Neuronal stem cell (in vitro differentiated cells): ENCODE measurements at places on chromosomes 4 and X.

- no peak overlapping the region for H3K27ac ChIP-seq
- no peak for DNase-seq
- no peaks in the 10 kb centered on the region for H3K27me3 ChIP-seq
Measured at GRCh38 chr4:109930872-109931271, 18.2 kb downstream of the EGF start.

- no peak for DNase-seq
- H3K27ac ChIP-seq, result no peak overlapping the region
- no peaks in the 10 kb centered on the region for H3K4me1 ChIP-seq
- H3K27me3 ChIP-seq, result no peaks in the 10 kb centered on the region
Measured at GRCh38 chrX:45840411-45840950, 639.8 kb upstream of the DIPK2B start.

- no peak overlapping the region for H3K27ac ChIP-seq
- no peak for DNase-seq
- no peaks in the 10 kb centered on the region for H3K36me3 ChIP-seq
Measured at GRCh38 chr4:37646247-37646646, 39.9 kb downstream of the RELL1 start.

DNA sequence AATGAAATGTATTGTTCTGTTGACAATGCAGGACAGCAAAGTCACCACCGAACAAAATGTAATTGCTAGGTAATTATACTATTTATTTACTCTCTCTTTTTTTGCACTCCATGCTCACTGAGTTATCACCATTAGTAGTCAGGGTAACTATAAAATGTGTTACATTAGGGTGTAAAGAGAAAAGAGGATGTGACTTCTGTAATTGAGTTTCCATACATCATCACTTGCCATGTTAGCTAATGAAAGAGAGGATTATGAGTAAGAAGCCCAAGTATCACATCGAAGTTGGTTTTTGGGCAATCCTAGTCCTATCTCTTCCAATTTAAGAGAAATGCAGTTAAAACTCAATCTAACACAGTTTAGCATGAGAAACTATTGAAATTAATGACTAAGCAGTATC is 7.6 kb downstream of the ZXDA start:
- no peak overlapping the region for H3K27ac ChIP-seq
- H3K4me3 ChIP-seq, result no peak overlapping the region
- H3K36me3 ChIP-seq, result no peaks in the 10 kb centered on the region
- H3K27me3 ChIP-seq, result no peaks in the 10 kb centered on the region
- no peak for DNase-seq

- no peaks in the 10 kb centered on the region for H3K27me3 ChIP-seq
- H3K27ac ChIP-seq, result no peak overlapping the region
- no peak for DNase-seq
- H3K4me3 ChIP-seq, result no peak overlapping the region
Measured at GRCh38 chr4:89707467-89707866, 129.5 kb downstream of the SNCA start.

DNA sequence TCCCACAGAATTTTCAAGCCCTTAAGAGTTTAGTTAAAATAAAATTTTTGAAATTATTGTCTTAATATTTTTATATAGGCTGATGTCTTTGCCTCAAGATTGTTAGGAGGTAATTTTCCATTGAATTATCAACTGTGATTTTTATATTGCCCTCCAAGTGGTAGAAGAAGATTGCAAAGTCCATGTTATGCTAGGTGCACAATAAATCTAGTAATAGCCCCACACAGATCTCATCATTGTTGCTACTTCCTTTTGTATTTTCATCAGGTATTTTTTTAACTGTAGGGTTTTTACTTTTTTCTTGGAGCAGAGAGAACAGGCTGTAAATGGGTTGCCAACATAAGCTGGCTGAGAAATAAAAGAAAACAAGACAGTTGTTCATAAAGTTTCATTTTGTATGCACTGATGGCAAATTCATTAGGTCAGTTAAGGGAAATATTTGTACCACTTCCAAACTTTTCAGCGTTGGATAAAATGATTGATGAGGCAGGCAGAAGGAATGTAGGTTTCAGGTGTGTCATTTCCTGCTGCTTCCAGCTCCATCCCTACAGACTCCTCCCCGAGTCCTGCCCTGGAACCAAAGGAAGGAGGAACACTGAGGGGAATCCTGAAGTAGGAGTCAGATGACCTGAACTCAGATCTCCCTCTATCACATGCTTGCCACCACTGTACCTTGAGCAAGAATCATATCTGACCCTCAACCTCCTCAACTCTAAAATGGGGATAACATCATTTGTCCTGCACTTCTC is 105.5 kb downstream of the PRRG1 start:
- H3K4me1 ChIP-seq, result no peaks in the 10 kb centered on the region
- H3K36me3 ChIP-seq, result no peaks in the 10 kb centered on the region
- no peak overlapping the region for H3K27ac ChIP-seq
- DNase-seq, result no peak
- H3K27me3 ChIP-seq, result no peaks in the 10 kb centered on the region
- H3K4me3 ChIP-seq, result no peak overlapping the region

DNA sequence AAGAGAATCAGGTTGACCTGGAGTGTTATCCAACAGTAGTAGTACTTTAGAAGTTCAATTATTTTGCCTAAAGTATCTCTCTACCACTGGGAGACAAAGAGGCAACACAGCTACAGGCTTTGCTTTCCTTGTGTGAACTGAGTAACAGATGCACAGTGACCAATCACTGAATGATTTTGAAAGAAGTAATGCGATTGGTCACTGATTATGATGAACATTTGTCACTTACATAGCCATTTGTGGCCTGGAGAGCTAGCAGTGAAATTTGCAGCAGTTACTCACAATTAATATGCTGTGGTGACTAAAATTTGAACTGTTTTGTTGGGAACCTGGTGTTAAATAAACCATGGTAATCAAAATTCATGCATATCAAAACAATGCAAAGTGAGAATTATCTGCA is 508.7 kb upstream of the DIPK2B start:
- no peak for DNase-seq
- no peak overlapping the region for H3K4me3 ChIP-seq
- H3K4me1 ChIP-seq, result no peaks in the 10 kb centered on the region
- no peak overlapping the region for H3K27ac ChIP-seq

DNA sequence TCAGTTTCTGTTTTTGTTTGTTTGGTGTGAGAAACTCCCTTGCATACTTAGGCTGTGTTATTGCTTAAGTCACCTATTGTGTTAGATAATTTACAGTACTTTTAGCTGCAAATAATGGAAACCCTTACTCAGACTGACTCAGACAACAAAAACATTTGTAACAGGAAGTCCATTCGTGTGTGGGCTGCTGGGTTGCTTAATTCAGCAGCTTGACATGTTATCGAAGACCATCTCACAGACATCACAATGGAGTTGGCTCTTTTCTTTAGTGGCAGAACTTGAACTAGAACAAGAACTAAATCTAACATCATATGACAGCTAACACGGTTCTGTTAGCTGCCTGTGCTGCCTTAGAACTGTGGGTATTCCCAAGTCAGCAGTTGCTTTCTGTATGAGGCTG is 9.9 kb upstream of the GABRE start:
- H3K27ac ChIP-seq, result no peak overlapping the region
- no peak for DNase-seq
- no peak overlapping the region for H3K4me3 ChIP-seq

DNA sequence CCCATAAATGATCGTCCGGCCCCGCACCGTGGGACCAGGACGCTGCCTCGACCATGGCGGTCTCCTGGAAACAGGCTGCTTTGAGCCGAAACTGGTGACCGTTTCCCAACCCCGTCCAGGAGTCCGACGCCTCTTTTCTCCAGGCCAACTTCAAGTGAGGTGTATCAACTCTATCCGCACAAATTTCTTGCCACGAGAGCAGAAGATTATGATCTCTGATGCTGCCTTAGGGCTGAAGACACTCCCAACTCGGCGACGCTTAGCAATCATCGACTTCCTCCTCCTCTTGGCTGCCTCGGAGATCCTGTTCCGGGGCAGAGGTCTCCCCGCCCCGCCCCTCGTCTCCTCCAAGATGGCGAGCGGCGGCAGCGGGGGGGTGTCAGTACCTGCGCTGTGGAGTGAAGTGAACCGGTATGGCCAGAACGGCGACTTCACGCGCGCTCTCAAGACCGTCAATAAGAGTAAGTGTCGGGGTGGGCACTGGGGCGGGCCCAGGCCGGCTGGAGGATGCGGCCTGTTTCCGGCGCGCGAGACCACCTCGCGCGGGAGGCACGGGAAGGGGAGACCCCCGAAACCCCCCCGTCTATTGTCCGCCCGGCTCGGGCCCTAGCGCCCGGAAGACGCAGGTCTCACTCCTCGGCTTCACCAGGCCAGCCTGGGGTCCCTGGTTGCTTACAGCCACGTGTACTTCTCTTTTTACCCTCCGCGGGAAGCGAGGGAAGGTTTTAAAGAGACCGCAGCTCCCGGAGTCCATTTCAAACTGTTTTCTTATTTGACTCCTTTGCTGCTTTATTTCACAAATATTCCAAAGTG is at the start of gene SRP72:
SRP72 (plus strand) TSS at position 334 of the 813 bp plus-strand sequence; CDS start at position 353, 19 bp downstream.
- no peaks in the 10 kb centered on the region for H3K27me3 ChIP-seq
- peaks cover 3% of the 10 kb centered on the region for H3K36me3 ChIP-seq
- peak within 1 kb of the TSS; percentile 92 for H3K4me3 ChIP-seq
- H3K4me1 ChIP-seq, result peaks cover 6% of the 10 kb centered on the region
- peak within 1 kb of the TSS; percentile 79 for H3K27ac ChIP-seq
- peak; percentile 77 for DNase-seq

GRCh38 chr4:80228460-80228859 is 31.2 kb downstream of the PRDM8 start:
- no peak for DNase-seq
- no peaks in the 10 kb centered on the region for H3K4me1 ChIP-seq
- H3K4me3 ChIP-seq, result no peak overlapping the region
